ENCODE measurements at places on chromosomes 13 and 19.

- no peak for DNase-seq
These were observed 1315.2 kb upstream of the MIR17HG start for GRCh38 chr13:90032313-90032712.

GRCh38 chr19:50667759-50668231, 18.6 kb downstream of the C19orf81 start:
- no peak for DNase-seq

GRCh38 chr13:20127562-20128458, 33.0 kb downstream of the GJA3 start:
- peak; percentile 57 for DNase-seq

GRCh38 chr13:51793570-51794271, 10.2 kb downstream of the DHRS12 start:
- DNase-seq = no peak

Data from neuronal stem cell (in vitro differentiated cells).